Activated naive CD4-positive, alpha-beta T cell (primary cell): ENCODE measurements at places on chromosomes 16 and 17.

GRCh38 chr17:59355702-59356325 lies 24.4 kb downstream of the YPEL2 start:
- no peak for DNase-seq

- no peak for DNase-seq
Measured at GRCh38 chr17:16013943-16014407, 14.4 kb downstream of the TTC19 start.

GRCh38 chr16:49054606-49055005 lies 227.0 kb downstream of the CBLN1 start:
- DNase-seq: no peak

DNA sequence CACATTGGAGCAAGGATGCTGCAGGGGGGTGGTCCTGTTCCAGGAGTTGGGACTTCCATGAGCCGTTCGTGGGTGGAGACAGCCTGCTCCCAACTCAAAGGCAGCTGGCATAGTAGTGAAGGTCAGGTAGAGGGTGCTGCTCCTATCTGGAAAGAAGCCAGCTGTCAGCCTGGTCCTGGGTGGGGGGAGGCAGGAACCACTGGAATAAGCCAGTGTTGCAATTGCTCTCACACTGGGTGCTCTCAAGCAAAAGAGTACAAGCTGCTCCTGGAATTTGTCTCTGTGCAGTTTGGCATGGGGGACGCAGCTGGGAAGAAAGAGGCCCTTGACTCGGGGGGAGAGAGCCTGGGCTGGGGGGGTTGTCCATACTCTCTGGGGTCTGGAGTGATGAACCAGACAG lies 8.7 kb downstream of the CACNG5 start:
- no peak for DNase-seq

DNA sequence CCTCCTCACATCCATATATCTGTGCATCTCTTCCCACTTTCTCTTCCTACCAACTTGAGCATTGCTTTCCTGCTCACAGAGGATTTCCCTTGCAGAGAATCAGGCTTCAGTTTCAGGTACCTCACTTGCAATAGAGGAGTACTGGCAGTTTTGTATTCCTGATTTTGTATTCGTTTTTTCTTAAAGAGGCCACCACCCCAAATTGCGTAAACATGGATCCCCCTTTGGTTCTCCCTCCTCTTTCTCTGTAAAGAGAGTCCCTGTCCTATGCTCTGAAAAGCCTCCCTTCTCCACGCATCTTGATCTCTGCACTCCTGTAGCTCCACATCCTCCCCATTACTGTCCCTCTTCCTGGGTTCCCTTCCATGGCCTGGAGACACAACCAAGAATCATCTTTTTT lies 32.2 kb downstream of the TEKT3 start:
- no peak for DNase-seq

GRCh38 chr17:9924735-9925191 lies 19.7 kb upstream of the RCVRN start:
- DNase-seq: no peak

DNA sequence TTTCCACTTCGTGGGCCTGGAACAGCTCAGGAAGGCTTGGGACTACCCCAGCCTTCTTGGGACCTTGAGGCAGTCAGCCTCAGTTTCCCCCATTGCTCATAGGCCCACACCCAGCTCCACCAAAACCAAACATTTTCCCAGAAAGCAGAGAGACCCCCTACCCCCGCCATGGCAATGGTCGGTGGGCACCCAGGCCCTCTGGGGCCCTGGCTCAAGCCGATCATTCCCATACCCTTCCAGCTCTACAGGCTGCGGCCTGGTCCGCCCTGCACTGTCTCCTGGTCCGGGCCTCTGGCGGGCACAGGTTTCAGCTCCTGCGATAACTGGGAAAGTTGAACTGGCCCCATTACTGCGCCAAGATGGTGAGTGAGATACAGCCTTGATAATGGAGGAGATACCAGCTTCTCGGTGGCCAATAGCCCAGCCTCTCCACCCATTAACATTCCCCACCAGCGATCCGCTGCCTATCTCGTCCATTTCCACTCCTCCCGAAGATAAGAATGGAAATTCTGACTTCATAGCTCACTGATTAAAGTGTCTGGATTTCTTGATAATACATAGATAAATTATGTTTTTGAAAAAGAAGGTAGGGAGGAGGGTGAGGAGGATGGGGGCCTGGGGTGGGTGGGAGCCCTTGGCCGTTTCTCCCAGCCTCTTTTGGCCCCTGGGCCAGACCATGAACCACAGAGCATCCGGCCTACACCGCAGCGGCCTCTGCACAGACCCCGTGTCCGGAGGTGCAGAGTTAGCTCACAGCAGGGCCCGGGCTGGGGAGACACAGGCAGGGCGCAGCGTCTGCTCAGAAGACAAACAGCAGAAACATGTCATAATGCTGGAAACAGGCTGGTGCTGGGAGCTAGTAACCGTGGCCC lies 11.6 kb downstream of the ZFPM1 start:
- DNase-seq: no peak

GRCh38 chr16:12229759-12230594 lies 253.4 kb downstream of the SNX29 start:
- DNase-seq: no peak

- DNase-seq: no peak
Measured at GRCh38 chr16:28062847-28063521, 530 bp downstream of the GSG1L start.

DNA sequence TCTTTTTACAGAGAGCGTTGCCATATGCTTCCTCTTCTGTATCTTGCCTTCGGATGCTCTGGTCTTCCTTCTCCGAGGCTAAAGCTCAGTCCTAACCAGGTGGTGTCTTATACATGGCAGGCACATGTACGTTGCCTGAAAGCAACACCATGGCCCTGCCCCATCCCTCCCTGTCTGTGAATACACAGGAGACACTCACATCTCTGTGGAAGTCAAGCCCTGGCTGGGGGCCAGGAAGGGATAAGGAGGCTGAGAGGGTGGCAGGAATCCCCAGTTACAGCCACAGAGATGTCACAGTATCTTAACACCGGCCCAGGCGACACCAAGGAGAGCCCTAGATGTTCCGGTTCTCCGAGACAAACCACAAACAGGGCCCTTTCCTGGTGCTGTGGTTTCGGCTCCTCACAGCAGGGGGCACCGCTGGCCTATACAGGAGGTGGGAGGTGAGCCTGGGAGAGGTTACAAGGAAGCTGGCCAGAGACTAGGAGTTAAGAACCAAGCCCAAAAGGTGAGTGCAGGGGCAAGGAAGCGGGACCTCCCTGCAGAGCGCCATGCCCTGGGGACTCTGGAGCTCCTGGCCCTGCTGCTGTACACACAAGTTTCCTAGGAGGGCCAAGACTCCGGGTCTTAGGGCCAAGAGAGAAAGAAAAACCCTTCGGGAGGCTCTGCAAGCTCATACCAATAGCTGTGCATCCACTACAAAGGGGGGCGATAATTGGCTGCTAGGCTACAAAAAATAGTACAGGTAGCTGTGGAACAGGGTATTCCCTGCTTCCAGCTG lies 41.7 kb downstream of the SRL start:
- DNase-seq: no peak

GRCh38 chr17:33012522-33013033 lies 20.9 kb downstream of the SPACA3 start:
- no peak for DNase-seq

DNA sequence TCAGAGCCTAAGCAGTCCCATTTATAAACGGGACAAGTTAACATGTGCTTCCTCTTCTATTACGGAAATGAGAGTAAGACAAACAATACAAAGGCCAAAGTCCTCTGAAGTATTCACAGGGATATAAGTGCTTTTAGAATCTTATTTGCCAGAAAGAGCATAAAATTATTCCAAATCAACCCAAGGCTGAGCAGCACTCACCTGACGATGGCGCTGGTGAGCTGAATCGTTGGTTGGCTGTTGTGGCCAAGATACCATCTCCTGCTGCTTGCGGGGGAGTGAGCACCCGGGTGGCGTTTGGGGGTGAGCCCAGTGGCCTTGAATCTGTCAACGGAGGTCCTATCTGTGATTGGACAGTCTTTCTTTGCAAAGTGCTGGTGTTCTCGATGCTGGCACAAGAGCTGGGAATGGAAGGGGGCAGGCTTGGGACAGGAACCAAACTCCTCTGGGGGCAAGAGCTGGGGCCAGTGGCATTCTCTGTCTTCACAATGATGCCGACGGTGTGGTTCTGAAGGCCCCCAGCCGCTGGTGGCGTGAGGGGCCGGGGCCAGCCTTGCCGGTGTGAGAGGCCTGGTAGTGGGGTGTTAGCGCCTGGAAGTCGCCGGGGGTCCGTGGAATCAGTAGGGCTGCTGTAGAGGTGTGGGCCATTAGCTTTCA lies 9.5 kb upstream of the DHRS13 start:
- DNase-seq: no peak

DNA sequence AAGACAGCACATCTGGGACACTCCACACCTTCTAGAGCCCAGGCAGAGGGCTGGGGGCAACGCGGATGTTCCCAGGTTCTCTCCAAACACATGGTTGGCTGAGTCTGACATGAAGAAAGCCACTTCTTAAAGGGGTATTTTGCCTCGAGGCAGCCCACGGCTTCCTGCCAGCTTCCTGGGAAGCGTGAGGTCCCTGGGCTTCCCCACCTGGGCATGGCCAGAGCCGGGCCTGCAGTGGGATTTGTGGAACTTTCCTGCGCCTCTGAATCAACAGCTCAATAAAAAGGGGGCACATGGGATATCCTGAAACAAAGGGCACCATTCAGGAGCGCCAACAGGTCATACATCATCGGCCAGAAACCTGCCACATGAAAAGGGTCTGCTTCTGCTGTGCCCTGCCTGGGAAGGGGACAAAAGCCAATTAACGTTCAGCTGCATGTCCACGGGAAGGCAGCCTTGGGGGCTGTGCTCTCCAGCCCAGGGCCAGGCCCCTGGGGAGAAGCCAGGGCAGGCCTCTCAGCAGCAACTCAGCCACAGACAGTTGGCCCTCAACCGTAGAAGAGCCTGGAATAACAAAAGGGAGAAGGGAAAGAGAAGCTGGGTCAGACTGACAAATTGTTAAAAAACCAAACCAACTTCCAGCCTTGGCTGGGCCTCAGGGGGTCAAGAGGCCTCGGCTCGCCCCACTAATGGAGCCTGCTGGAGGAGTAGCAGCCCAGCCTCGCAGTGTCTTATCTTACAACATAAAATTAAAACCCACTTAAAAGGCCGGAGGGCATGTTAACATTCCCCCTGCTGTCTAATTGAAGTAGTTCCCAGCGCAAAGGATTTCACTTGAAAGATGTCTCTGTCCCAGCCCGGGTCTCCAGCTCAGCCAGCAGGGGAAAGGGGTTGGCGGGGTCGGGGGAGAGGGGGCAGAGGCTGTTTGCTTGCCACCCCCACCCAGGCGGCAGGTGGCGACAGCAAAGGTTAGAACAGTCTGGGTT lies 34.2 kb downstream of the TBX4 start:
- no peak for DNase-seq

DNA sequence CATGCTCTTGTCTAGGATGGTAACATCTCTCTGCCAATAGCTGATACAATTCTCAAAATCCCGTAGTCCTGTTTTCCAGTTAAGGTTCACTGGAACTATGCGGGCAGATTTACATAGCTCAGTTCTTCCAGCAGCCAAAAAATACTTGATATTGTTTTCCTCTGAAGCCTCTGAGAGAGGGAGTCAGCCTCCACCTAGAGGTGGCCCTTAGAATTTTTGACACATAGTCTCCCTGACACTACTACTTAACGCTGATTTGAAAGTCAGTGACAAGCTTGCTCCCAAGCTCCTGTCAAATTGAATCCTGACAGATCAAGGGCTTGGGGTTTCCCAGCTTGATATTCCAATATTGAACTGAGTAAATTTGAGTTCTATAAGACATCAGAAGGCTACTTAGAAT lies 1780.1 kb downstream of the TP53TG3F start:
- no peak for DNase-seq

- DNase-seq: no peak
Measured at GRCh38 chr17:55722742-55723487, at the start of gene TMEM100. Gene TMEM100 (minus strand): TSS chr17:55722864. CDS start chr17:55721070, 1,794 bp downstream.

DNA sequence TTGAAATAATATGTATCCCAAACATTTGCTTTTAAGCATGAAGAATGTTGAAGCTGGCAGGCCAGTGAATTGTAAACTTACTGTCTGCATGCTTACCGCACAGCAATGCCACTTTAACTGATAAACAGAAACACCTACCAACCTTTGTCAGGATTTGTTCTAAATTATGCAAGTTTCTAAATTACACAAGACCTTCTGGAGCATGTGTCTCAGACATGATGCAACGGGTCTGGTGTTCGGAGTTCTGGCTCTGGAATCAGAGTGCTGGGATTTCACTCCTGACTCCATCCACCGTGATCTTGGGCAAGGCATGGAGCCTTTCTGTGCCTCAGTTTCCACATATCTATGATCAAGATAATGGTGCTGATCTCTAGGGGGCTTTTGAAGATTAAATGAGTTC lies 111.2 kb downstream of the CCT6B start:
- DNase-seq: no peak

DNA sequence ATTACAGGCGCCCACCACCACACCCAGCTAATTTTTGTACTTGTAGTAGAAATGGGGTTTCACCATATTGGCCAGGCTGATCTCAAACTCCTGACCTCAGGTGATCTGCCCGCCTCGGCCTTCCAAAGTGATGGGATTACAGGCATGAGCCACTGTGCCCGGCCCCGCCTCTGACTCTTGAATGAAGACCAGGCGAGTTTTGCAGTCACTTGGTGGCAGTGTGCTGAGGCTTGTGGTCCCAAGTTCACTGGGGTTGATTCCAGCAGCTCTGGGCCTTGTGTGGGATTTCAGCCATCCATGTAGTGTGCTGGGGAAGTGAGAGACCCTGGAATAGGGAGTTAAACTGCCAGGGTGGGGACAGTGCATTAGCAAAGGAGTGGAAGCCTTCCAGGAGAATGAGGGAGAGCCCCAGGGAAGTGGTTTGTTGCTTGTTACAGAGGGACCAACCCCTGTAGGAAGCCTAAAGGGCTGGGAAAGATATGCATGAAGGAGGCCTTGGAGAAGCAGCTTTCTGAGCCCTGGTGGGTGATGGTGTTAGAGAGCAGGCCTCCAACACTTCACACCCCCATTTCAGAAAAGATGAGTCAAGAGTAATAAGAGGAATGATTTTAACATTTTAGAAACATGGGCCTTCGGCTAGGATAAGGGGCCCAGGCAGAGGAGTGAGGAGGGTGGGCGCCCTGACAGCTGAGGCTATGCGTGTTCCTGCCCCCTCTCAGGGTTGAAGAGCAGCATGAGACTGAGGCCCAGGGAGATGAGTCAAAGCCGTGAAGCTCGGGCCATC lies 14.5 kb downstream of the PSKH1 start:
- no peak for DNase-seq

DNA sequence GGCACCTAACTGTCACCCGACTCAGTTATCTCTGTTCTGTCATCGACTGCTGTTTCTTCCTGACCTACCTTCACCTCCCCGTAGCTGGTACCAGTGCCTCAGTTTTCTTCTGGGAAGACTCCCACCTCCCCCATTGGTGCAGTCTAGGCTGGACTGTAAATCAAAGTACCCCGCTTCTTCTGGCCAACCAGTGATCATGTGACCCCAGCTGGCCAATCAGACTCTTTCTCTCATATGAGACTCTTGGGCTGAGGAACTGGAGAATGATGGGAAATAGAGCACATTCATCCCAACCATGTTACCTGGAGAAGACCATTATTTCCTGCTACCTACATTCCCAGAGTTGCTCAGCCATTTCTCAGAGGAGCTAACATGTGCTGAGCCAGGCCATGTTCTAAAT lies 20.6 kb upstream of the LONP2 start:
- no peak for DNase-seq
